ENCODE measurements at places on chromosomes 5 and 9.

DNA sequence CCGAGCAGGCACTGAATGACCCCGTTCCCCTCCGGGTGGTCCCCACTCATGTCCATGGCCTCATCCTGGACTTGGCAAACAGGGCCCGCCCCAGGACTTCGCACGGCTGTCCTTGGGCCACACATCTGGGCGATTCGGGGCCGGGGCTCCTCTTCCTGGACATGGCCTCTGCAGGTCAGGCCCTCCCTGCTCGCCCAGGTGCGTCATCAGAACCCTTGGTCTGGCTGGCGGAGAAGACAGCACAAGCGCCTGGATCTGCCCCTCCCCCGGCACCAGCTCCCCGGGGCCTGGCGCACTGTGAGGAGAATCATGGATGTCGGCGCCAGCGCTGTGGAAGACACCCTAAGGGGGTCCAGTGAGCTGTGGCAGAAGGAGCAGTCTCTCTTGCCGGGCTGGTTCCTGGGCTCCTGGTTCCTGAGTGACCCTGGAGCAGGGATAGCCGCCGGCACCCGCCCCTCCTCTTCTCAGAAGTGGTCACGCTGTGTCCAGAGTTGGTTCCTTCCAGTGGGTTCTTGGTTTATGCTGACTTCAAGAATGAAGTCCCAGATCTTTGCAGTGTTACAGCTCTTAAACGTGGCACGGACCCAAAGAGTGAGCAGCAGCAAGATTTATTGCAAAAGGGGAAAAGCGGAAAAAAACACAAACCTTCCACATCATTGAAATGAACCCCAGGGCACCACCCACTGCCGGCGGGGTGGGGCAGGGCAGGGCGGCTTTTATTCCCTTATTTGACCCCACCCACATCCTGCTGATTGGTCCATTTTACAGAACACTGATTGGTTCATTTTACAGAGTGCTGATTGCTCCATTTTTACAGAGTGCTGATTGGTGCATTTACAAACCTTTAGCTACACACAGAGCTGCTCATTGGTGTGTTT lies 25.9 kb upstream of the SLC12A7 start:
- DNase-seq, result no peak

- no peak for DNase-seq
Observed at GRCh38 chr9:113526841-113527240, 63.3 kb downstream of the RGS3 start.

GRCh38 chr9:129485145-129485774 lies 135.6 kb downstream of the C9orf50 start:
- DNase-seq, result no peak

GRCh38 chr5:17289681-17290539 lies 72.5 kb downstream of the BASP1 start:
- DNase-seq, result no peak

DNA sequence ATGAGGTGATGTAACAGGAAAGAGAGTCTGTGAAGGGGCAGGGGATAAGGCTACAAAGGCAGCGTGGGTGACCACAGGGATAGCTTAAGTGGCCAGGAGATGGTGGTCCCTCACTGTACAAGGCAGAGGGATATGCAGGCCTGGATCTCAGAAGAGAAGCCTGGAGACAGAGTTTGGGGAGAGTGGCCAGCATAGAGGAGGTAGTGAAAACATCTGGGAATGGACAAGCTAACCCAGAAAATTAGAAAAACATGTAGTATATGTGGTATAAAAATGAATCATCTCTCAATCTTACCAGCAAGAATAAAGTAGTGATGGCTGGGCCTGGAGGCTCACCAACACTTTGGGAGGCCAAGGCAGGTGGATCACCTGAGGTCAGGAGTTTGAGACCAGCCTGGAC lies 349.2 kb upstream of the KLF4 start:
- no peak for DNase-seq

DNA sequence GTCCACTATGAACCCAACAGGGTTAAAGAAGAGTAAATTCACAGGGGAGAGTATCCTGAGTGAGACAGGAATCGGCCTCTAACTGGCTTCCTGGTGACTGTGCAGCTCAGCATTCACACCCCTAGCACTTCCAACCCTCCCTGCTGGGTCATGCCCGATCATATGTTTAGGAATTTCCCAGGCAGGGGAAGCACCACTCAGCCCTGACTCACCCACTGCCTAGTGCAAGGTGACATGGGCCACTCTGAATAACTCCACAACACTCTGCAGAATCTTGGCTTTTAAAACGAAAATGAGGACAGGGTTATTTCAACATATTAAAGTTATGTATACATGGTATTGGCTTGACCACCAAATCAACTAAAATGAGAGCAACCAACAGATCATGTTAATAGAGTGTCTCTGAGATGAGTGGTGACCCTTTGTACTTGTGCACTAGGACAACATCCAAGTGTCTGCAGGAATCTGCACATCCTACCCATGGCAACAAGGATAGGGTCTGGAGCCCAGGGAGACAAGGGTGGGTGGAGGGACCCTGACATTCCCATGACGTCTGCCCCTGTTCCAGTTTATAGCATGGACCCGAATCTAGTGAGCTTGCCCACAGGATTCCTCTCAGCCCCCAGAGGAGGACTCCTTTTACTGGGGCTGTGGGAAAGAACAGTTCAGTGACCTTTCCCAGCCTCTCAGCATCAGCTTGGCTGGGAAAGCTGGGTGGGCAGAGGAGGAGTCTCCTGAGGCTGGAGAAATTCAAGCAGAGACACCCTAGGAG lies 485.8 kb downstream of the SEMA5A start:
- no peak for DNase-seq

Measured in AML-193 (cell line).